ENCODE measurements at places on chromosomes 16 and 17.
A peak's percentile ranks its signal among the peaks of the same experiment; 100 is the strongest.

DNA sequence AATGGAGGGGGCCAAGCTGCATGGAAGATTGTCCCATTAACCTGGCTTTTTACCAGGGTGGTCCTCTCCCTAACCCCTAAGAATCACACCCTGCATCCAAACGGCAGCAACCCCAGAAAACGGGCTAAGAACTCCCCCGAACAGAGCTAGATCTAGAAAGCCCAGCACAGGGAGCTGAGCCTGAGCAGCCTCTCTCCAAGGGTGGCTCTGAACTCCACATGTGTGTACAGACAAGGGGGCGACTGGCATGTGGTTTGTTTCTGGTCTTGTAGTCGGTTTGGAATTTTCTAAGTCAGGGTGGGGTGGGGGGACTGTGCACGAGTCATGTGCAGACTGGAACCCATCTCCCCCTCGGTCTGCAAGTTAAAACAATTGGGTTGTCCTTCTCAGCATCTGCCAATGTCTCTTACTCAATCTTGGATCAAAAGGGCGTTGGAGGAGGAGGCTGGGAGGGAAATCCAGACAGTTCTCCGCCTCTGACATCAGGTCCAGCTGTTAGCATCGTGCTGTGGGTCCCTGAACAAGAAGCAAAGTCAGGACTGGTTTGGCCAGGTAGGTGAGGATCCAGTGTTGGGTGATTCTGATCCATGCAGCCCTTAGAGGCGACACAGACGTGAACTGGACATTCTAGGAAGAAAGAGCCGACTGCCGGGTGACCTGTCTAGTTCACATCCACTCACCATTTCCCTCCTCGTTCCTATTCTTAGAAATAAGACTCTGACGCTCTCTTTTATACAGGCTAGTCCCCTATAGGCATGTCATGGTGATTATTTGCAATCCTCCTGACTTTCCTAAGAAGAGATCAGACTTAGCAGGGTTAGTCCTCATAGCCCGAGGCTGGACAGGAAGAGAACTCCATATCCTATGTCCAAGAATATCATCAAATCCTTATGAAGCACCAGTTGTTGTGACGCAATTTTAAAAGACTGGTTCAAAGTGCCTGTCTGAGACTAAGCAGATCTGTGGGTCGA lies 381.8 kb downstream of the SOX9 start:
- DNase-seq: no peak

GRCh38 chr17:16873174-16874035 lies 98.5 kb downstream of the TNFRSF13B start:
- DNase-seq: peak; percentile 7

GRCh38 chr17:49646391-49647255 lies 31.3 kb downstream of the SPOP start:
- DNase-seq: no peak

DNA sequence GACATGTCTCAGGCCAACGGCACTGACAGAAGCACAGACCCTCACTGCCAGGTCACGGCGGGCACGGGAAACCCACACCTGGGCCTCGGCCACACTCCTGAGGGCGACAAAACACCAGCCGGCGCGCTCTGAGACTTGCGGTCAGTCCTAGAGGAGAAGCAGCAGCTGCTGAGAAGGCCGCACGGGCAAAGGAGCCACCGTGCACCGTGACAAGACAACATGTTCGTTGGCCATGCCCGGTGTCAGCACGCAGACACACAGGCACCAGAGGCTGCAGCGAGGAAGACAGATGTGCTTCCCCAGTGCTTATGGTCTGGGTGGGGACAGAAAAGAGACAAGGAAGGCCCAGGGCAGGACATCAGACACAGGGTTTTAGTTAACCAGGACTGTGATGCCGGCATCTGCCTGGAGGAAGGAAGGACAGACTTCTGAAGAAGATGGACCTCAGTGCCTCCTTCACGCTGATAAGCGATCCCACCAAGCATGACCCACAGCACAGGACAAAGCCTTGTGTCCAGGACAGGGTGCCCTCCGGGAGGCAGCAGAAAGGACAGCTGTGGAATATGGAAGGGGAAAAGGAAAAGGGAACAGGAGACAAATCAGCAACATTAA lies 84.0 kb downstream of the ANKRD11 start:
- no peak for DNase-seq

DNA sequence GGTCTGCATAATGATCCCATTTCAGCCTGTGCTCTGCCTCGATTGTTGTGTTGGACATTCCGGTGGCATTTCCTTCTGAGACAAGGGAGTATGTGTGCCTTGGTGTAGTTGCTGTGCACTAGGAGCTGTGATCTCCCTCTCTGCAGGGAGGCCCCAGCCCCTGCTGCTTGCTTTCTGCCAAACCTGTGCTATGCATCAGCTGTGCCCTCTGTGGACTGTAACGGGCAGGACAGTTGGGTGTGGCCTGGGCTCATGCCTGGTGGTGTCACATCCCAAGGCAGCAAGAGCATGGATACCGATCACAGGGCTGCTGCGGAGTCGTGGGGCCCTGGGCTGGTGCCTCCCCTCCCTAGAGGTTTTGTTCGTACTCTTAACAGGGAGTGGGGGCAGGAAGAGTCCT lies 3.8 kb upstream of the JPT2 start:
- no peak for DNase-seq

GRCh38 chr16:56300242-56300623 lies 108.9 kb downstream of the GNAO1 start:
- no peak for DNase-seq

DNA sequence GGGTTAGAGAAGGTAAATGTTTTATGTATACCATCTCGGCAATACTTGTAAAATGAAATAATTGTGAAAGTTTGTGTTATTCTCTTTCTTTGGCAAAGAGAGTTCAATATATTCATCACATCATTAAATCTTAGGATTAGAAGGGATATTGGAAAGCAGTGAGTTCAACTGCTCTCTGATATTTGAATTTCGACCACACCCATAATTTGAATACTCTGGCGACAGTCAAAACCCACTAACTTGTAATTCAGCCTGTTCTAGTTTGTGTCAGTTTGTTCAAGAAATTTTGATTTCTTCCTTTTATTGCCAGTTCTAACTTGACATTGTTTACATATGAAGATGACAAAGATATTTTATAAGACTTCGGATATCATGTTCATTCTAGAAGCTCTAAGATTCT lies 1380.5 kb upstream of the CDH8 start:
- DNase-seq: no peak

- peak; percentile 54 for DNase-seq
Measured at GRCh38 chr17:7884581-7885366, 3.8 kb upstream of the CHD3 start.

DNA sequence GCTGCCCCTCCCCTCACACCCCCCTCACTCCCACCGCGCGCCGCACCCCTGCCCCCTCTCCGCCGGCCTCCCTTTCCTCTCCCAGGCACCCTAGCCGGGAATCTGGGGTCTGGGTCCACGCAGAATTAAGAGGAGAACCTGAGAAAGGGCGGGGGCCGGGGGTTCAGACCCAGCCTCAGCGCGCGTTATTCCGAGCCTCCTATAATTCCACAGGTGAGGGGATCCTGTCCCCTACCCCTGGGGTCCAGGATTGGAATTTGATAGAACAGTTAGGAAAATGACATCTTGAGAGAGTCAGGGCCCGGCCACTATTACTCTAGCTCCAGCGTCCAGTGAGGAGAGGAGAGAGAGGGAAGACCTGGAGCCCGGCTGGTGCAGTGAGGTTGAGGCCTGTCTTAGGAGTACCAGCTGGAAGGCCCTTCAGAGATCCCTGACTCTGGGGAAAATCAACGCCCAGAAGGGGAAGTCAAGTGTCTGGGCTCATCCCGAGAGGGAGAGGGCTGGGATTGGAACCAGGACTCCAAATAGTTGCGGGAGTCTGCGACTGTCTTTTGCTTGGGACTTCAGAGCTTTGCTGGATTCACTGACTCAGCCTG lies 17.3 kb downstream of the GRB7 start:
- no peak for DNase-seq

DNA sequence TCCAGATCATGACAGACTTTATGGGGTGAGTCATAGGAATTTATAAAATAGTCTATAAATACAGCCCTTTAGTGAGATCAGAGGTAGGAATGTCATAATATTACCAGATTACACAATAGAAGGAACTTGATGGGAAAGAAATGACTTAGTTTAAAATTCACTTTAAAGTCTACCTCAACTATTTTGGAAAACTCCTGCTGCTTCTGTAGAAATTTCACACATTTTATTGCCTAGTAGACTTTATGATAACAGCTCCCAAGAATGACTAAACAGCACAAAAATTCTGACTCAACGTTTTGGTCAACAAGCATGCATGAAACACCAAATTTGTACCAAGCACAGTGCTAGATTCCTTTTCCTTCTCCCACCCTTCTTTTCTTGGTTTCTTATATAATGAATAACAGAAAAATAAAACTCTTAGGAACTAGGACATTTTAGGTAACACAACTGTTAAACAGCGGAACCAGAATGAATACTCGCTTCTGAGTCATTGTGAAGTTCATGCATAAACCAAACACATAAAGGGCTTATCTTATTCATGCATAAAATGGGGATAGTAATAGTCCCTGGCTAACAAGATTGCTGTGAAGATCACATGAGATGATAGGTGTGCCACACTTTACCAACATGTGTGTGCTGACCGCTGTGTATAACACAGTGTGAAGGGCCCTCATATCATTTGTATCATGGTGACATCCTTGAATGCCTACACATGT lies 243.9 kb downstream of the CDH8 start:
- no peak for DNase-seq

GRCh38 chr17:33046361-33047255 lies 55.0 kb downstream of the SPACA3 start:
- no peak for DNase-seq

DNA sequence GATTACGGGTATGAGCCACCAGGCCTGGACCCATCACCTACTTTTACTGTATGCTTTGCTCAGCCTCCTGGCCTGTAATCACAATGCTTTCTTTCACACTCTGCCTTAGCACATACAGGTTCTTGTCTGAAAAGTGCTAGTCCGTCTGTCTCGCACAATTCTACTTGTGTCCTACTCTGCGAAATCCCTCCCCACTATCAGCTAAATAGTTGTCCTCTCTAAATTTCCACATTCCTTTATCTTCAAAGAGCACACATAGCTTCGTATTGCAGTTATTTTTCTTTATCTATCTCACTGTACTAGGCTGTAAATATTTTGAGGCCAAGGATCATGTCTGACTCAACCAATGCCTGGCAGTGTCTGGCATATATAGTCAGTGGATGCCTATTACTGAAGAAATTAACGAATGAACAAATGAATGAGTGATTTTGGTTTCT lies 38.5 kb upstream of the ETV4 start:
- DNase-seq: no peak

- peak; percentile 80 for DNase-seq
Measured at GRCh38 chr17:43778337-43779144, at the start of gene DUSP3. Gene DUSP3, minus strand, starts transcription at chr17:43778977. Its CDS starts 53 bp downstream, at chr17:43778924.

DNA sequence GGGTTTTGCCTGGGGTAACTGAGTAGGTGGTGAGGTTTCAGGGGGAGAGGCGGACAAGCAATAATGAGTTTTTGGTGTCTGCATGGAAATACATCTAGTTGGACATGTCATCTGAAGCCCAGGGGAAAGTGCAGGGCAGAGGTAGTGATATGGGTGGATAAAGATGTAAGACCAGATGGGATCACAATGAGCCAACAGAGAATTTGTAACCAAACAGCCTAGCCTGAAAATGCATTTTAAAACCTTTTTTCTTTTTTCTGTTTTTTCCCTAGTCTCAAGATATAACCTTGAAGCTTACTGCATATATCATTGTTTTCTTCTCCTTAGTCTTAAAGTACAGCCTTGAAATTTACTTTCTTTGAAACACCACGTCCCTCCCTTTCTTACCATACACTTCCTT lies 3.7 kb upstream of the ZNF19 start:
- DNase-seq: no peak

DNA sequence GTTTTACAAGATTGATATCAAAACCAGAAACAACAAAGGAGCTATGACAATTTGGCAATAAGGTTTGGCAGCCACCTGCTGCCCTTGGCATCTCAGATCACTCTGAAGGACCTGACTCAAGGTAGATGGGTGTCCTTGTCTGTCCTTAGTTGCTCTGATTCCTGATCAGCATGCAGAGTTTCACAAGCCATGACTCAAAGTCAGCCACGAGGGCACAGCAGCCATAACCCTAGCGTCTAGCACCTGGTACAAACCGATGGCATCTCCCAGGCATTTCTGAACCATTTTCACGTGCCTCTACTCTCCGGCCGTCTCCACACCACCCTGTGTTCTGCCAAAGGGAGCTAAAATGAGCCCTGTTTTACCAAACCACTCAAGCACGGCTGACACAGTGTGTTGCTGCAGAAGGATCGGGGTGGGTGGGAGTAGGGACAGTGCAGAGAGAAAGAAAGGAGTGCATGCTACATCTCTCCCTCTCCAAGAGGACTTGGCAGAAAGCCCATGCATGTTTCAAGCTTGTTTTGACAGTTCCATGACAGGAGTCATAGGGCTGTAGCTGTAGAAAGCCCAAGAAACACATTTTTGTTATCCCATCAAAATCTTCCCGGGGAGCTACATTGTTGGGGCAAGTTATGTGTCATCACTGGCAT lies 297.3 kb downstream of the ABCC12 start:
- no peak for DNase-seq

- DNase-seq: no peak
Measured at GRCh38 chr17:9907883-9908648, 3.0 kb upstream of the RCVRN start.

DNA sequence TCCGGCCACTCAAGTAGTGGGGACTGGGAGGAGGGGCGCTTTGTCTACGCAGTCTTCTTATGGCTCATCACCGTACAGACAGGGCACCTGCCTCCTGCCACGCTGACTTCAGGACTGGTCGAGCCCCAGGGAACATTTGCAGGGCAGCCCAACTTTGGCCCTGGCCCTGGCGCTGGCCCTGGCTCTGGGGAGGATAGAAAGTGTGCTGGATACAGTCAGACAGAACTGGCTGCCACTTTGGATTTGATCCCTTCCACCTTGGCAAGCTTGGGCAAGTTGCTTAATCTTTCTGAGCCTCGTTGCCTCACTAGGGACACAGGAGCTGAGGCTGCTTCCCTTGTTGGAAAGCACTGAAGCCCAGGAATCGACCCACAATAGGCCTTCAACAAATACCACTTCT lies 13.6 kb downstream of the LGALS9 start:
- no peak for DNase-seq

DNA sequence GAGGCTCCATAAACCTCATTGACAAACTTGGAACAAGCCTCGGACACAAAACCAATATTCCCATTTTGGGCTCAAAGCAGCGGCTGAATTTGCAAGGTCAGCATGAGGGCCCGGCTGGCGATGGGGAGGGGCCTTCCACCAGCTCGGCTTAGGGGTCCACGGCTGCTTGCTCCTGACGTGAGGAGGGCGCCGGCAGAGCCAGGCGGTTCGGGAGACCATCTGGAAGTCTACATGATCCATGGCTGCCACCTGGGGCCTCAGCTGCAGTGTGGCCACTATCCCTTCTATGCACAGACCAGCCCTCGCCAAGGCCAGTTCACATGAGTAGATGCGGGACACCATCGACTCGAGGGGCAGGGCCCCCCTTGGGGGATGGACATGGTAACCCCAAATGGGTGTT lies 39.1 kb downstream of the NDEL1 start:
- no peak for DNase-seq
